ENCODE measurements at places on chromosomes 3 and 15.

GRCh38 chr3:24191801-24192403 lies 246.8 kb downstream of the NR1D2 start:
- DNase-seq: no peak

- no peak for DNase-seq
Observed at GRCh38 chr3:188567478-188568195, 413.7 kb downstream of the LPP start.

DNA sequence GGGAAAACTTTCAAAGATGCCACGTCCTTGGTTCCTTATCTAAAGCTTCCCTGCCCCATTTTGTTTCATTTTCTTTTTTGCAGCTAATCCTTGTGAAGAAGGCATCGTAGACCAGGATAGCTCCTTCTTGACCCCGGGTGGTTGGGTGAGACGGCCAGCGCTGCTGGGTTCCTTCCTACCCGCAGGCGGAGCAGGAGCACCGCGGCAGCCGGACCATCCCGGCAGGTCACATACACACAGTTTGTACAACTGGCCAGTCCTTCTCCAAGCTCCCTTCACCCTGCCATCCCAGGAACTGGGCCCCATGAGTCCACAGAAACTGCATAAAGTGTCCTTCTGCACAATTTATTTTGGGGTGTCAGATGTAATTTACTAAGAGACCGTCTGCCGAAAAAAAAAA lies 83.9 kb downstream of the MEGF11 start:
- DNase-seq: no peak

- no peak for DNase-seq
Observed at GRCh38 chr3:78641703-78642102, 1126.1 kb downstream of the ROBO1 start.

DNA sequence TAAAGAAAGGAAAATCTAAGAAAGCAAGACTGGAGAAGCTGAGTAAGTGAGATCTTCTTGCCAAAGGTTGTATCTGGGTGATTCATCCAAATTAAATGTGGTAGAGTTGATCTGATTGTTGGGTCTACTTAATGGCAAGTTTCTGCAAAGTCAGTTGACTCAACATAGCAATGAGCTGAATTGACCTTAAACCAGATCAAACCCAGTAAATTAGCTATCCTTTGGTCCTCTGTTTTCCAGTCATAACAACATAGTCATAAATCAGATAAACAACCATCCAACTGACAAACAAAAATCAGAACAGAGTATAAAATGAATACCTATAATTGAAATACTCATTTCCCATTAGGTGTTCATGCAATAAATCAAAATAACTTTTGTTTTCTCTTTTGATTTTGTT lies 142.6 kb upstream of the CFAP20DC start:
- DNase-seq: no peak

GRCh38 chr3:95883801-95884200 lies 930.6 kb upstream of the EPHA6 start:
- no peak for DNase-seq

DNA sequence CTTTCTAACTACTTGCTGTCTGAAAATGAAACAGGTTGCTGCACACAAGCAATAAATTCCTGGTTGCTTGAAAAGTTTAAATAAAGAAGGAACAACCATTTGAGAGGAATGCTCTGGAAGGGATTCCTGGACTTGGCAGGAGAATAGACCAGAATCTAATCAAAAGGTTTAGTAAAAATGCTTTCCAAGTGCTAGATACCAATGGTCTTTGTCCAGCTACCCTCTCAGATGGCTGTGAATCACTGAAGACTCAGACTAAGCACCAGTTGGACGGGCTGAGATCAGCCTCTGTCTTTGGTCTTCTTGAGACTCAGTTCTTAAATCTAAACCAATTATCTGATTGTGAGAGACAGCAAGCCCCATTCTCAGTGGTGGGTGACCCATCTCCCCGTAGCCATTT lies 27.7 kb upstream of the LPP start:
- no peak for DNase-seq

- no peak for DNase-seq
Observed at GRCh38 chr3:77053795-77054194, 13.9 kb downstream of the ROBO2 start.

DNA sequence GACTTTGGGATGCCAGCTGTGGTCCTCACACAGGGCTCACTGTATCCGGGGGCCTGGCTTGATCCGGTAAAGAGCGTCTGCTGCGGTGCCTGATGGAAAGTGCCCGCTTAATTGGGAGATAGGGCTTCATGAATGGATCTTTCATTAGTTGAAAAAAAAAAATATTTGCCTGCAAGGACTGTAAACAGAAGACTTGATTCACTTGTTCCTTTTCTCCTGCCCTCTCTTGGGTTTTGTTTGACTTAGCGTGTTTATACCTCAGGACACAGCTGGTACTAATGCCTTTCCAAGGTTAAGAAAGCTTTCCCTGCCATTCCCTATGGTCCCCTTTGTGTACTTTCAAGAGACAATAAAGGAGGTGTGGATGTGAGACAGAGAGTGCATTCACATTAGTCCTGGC lies 493.3 kb downstream of the LPP start:
- DNase-seq: no peak

- DNase-seq: no peak
Observed at GRCh38 chr3:10722911-10723310, 93.1 kb upstream of the SLC6A11 start.

DNA sequence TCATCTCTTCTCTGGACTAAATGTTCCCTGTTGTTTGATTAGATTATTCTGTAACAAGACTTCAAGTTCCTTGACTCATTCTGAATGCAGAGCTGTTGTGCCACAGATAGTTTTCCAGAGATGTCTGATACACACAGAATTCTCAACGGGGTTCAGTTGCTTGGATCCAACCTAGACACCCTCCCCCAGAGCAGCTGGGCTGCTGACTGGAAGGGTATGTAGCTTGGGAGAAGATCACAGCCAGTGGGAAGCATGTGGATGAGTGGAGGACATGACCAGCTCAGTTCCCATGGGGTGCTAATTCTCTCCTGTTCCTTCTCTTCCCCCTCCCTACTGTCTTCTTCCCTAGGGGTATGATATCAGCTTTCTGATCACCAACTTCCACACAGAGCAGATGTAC lies 6.6 kb upstream of the TTLL3 start:
- DNase-seq: no peak

DNA sequence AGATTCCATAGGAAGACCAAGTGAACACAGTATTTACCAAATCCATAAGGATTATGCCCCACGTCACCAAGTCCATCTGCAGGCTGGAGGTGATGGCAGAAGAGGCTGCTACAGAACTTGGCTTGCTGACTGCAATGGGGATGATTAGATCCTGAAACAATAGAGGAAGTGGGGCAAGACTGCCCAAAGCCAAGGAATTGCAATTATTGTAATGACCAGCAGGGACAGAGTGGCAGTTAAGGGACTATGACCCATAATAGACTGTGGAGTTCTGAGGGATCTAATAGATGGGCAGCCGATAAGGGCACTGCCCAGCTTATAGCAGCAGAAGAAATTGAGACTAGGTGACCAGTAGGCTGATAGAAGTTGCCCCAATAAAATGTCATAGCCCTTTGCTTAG lies 108.4 kb downstream of the MINAR1 start:
- DNase-seq: peak; percentile 42

DNA sequence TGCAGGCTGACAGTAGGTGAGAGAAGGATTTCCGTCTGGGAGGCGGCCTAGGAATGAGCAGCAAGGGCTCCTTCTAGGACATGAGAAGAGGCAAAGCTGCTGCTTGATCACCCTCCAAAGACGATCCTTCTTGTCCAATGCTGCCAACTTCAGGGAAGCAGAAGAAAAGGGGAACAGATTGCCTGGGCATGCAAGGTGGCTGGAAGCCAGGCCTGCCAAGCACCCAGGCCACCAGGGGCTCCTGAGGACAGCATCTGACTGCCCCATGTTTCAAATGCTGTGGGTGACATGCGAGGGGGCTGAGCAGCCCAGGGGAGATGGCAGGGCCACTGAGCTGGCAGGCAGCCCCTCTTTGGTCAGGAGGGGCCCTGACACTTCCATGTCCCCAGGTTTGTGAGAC lies 3.3 kb upstream of the GRIP2 start:
- no peak for DNase-seq

DNA sequence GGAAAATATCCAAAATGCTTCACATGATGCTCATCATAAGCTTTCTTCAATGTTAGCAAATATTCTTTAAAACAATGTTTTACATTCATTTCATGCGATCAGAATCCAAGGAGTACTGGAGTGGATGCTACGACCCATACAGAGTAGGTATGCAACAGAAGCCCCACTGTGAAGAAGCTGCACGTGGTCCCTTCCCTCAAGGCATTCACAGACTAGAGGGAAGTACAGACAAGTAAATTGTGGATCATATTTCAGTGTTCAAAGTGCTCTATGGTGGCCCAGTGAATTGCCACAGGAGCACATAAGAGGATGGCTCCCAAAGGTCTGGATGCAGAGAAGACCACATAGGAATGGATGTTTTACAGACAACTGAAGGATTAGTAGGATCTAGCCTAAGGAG lies 789.9 kb downstream of the IGSF11 start:
- no peak for DNase-seq

DNA sequence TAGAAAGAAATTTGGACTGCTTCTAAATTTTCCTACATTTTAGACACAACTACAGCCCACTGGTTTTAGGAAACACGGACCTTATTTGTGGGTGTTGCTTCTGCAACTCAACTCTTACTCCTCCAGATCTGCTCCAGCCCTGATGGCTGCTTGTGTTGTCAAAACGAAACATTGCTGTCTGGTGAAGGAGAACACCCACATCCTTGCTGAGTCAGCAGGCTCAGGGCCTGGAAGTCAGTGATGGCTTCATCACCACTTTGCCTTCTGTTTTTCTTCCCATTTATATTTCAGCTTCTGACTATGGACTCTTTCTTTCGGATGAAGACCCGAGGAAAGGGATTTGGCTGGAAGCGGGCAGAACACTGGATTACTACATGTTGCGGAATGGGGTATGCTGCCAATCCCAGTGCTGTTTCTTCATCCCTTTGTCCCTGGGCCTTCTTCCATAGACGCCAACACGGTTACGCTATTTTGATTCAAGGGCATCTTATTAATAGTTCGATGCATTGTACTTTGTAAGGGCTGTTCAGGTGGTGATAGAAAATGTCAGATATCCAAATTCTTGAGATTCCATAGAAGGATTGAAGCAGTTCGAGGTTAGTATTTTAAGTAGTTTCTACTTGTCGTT lies 392.6 kb upstream of the TPM1 start:
- peak; percentile 93 for DNase-seq

DNA sequence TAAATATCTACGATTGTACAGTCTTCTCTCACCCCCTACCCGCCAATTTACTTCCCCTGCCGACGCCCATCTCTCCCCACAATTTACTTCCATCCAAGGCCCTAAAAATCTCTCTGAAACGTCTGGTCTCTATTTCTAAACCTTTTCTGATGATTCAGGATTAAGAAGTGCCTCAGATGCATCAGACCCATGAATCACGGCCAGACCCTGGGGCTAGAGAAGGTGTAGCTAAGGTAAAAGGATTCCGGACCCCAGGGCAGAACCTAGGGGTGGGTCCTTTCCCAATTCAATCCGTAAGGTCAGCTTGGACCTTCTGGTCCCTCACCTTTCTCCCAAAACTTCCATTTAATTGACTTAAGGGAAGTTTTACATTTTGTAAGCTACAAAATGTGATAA lies 46.4 kb downstream of the LRIG1 start:
- DNase-seq: no peak

- DNase-seq: no peak
Observed at GRCh38 chr3:185399737-185400667, 37.1 kb downstream of the MAP3K13 start.

GRCh38 chr15:97009031-97009431 lies 678.5 kb downstream of the NR2F2 start:
- DNase-seq: no peak

DNA sequence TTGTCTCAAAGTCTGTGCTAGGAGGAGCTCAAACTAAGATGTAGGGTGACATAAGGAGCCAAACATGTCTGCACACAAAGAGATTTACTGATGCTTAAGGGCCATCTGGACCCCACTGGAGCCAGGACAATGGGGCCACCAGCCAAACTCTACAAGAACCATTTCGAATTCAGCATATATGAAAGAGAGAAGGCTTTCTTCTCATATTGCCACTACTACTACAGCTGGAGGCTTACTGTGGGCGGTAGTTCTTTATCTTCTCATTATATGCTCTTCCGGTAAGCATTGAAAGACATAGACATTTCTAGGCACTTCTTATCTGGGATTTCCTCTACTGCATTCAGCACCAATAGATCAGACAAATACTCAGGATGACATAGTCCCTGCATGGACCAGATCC lies 404.4 kb upstream of the PROK2 start:
- no peak for DNase-seq

DNA sequence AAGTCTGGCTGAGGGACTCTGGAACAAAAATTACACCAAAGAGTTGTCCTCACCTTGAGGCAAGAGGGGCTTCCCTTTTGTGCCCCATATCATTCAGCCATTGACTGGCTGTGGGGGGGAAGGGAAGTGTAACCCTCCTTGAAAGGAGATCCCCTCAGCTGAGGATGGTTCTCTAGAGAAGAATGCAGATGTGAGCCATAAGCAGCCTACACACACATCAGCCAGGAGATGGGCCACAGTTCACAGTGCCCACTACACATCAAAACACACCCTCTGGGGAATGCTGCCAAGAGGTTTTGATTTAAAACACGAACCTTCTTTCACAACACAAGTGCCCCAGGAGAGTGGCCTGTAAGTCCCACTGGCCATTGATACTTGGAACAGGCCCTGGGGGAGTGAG lies 231.2 kb upstream of the CTDSPL start:
- DNase-seq: no peak

- DNase-seq: no peak
Observed at GRCh38 chr3:27228805-27229204, 140.4 kb downstream of the NEK10 start.

GRCh38 chr3:4271834-4272233 lies 31.3 kb upstream of the SETMAR start:
- peak; percentile 51 for DNase-seq

DNA sequence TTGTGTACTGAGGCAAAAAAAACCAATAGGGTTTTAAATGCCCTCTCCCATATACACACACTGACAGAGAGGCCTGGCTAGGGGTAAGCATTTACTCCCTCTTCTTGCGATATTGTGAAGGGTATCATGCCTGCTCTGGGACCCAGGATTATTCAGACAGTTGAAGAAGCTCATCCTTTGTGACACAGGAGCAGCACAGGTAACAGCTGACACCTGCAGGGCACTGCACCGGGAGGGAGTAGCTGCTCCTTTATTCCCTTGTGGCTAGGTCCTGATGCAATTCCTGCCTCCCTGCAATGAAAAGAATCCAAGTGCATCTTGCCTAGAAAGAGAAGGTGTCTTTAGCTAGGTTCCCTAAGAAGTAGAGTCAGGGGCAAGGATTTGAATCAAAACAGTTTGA lies 23.4 kb downstream of the POMGNT2 start:
- no peak for DNase-seq

GRCh38 chr3:157493627-157494550 lies 9.3 kb downstream of the VEPH1 start:
- DNase-seq: peak; percentile 74

DNA sequence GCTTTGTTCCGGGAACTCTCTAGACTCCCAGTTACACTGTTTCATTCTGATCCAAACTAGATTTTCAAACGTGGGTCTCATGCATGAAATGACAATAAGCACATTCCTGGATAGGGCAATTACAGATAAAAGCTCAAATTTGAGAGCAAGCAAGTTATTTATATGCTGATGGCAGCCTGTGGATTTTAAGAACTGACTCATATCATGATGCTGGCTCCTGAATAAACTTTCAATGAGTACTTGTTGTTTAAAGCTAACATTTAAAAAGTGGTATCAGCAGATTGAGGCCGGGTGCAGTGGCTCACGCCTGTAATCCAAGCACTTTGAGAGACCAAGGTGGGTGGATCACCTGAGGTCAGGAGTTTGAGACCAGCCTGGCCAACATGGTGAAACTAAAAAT lies 66.6 kb downstream of the LEO1 start:
- no peak for DNase-seq

Data from suppressor macrophage treated with lipopolysaccharide for 4 hours (primary cell).